ENCODE measurements at places on chromosomes 4 and X. TPM values are rescaled to one million over a fixed set of nuclear protein-coding genes. Genes with fewer than 3 reads are reported as not detected.

DNA sequence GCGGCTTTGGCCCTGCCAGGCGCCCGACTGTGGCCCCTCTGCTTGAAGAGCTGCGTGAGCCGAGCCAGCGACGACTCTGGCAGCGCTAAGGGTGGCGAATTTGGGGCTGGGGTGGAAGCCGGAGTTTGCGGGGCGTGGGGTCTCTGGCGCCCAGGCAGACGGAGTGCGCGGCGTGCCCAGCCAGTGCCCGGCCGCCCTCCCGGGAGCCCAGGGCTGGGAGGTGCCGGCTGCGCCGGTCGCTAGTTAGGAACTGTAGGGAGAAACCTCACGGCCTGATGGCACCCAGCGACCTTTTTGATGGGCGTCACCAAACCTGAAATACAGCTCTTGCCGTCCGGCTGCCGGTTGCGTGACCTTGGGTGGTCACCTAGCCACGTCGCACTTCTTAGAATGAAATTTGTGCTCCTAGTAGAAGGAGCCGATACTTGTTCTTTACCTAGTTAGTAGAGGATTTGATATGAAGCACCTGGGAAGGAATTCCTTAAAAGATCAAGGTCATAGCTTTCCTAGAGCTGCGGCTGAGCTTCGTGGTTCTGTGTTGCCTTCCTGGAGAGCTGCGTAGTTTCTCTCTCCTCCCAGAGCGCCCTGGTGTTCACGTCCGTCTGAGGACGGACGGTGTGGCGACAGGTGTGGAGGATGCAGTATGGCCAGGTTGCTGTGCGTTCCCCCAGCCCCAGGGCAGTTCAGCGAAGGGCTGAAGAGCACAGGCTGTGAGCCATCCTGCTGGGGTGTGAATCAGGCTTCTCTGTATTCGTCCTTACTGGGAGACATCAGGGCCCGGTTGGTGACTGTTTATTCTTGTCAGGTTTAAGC lies 680 bp downstream of the MAEA start:
- DNase-seq = no peak

DNA sequence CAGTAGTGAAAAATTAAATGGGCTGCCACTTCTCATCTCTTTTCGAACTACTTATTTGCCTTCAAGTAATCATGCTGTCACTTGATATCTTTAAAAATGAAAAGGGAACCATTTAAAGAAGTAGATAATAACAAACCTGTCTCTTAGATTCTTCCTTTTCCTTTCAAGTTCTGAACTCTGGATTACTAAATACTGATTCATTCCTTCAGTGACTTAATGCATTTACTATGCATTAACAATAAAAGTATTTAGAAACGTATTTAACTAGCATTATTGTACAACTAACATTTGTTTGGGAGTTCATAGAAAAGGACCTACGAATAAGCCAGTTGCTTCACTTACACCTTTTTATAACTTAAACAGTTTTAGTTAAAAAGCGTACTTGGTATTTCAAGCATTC lies 61.1 kb upstream of the RAB33B start:
- no peak for DNase-seq

- DNase-seq = peak; percentile 91
Observed at GRCh38 chr4:104490770-104491480, 3.8 kb downstream of the CXXC4 start.

- DNase-seq = no peak
Observed at GRCh38 chr4:24160358-24160757, 270.5 kb upstream of the PPARGC1A start.

GRCh38 chr4:2891294-2891693 lies 47.6 kb downstream of the ADD1 start:
- no peak for DNase-seq

GRCh38 chrX:129161108-129161507 lies 362.2 kb downstream of the SMARCA1 start:
- DNase-seq = no peak

GRCh38 chr4:148800940-148801339 lies 358.7 kb upstream of the NR3C2 start:
- peak; percentile 79 for DNase-seq

DNA sequence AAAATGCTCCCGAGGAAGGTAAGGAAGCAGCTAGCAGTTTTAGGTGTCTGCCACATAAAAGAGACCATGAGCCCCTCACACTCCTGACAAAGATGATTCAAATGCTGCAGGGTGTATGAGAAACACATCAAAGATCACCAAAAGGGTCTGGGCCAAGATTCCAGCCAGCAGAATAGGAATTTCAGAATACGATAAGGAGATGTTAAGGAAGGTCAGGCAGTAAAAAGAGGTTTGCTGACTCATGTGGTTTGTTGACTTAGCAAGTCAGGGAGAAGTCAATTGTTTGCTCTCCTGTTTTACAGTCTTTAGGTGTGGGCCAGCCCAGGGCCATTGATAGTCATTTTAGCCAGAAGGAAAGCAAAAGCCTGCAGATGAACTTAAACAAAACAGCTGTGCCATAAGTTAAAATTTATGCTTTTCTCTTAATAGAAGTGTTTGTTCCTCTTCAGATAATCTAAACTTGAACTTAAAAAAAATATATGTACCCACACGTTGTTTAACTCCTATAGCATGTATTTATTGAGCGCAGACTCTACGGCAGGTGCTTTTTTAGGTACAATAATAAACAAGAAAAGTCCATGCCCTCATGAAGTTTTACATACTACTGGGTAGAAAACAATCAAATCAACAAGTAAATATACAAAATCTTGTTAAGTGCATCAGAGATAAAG lies 115.6 kb downstream of the CAMK2D start:
- DNase-seq = no peak

DNA sequence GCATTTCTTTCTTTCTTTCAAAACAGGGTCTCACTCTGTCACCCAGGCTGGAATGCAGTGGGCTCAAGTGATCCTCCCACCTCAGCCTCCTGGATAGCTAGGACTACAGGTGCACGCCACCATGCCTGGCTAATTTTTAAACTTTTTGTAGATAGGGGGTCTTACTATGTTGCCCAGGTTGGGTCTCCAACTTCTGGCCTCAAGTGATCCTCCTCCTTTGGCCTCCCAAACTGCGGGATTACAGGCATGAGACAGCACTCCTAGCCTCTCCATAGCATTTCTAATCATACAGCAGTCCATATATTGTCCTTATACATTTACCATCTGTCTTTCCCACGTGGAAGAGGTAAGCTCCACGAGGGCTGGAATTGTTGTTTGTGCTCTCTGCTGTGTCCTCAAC lies 2.0 kb upstream of the FHIP1A start:
- no peak for DNase-seq

GRCh38 chr4:48985976-48986653 lies at the start of gene CWH43:
CWH43 (plus strand) TSS chr4:48986275; CDS start chr4:48986430, 155 bp downstream.
- no peak for DNase-seq

DNA sequence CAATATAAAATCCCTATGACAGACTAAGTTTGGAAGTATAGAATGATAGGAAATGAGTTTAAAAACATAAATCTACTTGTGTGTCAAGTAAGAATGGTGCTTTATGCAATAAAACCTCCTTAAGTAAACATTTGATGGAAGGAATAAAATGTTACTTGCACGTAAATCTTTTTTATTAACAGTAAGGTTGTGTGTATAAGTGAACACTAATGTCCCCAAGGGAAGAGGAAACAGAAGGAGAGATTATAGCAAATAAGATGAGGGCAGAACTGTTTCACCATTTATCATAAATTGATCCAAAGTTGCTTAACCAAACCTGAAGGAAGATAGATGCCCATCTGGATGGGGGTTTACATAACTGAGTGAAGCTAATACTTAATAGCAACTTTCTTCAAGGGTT lies 86.8 kb downstream of the FRMPD4 start:
- no peak for DNase-seq

Gene KDR
- total RNA-seq = 0.47 TPM

Gene C1QTNF7
- total RNA-seq = not detected
